ENCODE measurements at places on chromosomes 5 and 9.

GRCh38 chr5:151058891-151059489, 21.8 kb downstream of the TNIP1 start:
- DNase-seq = no peak

- peak; percentile 65 for DNase-seq
Observed at GRCh38 chr5:170552621-170553115, 48.8 kb downstream of the KCNIP1 start.

DNA sequence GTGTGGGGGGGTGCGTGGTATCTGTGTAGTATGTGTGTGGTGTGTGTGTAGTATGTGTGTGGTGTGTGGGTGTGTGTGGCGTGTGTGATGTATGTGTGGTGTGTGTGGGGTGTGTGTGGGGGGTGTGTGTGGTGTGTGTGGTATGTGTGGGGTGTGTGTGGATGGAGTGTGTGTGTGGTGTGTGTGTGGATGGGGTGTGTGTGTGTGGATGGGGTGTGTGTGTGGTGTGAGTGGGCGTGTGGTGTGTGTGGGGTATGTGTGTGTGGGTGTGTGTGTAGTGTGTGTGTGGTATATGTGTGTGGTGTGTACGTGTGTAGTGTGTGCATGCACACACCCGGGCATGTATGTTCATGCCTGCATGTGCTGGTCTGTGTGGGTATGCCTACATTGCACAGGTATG, 420.9 kb upstream of the DAP start:
- no peak for DNase-seq

- DNase-seq = no peak
Observed at GRCh38 chr5:143056792-143057579, 286.8 kb downstream of the ARHGAP26 start.
